ENCODE measurements at places on chromosomes 11 and 22. TPM values are rescaled to one million over a fixed set of nuclear protein-coding genes. Genes with fewer than 3 reads are reported as not detected.
A peak's percentile ranks its signal among the peaks of the same experiment; 100 is the strongest.

Gene ISX
- not detected for total RNA-seq

Gene IPO7
- total RNA-seq: 216 TPM

Gene KLHL22
- 43.7 TPM for total RNA-seq

Gene MIAT
- total RNA-seq: 221 TPM

Gene UPK2
- not detected for total RNA-seq

Gene APOBEC3A
- not detected for total RNA-seq

Gene LMNTD2
- 0.16 TPM for total RNA-seq

- DNase-seq: peak; percentile 71
These were observed 915 bp downstream of the FEZ1 start for GRCh38 chr11:125494974-125495725.

GRCh38 chr22:35457729-35458546 is 58.0 kb downstream of the MCM5 start:
- DNase-seq: no peak

DNA sequence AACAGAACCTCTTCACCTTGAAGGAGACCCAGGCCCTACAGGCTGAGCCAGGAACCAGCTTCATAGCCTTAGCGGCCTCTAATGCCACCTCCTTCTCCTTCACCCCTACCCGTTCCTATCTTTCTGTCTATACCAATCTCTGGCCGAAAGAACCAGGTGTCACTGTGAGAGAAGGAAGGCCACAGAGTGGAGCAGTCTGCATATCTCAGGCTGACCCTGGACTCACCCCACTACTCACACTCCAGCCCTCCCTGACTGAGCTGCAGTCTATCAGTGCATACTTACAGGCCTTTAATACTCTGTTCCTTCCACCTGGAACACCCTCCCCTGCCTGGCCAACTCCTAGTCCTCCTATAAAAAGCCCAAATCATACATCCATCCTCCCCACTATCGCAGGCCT is 32.7 kb downstream of the ARAP1 start:
- no peak for DNase-seq

DNA sequence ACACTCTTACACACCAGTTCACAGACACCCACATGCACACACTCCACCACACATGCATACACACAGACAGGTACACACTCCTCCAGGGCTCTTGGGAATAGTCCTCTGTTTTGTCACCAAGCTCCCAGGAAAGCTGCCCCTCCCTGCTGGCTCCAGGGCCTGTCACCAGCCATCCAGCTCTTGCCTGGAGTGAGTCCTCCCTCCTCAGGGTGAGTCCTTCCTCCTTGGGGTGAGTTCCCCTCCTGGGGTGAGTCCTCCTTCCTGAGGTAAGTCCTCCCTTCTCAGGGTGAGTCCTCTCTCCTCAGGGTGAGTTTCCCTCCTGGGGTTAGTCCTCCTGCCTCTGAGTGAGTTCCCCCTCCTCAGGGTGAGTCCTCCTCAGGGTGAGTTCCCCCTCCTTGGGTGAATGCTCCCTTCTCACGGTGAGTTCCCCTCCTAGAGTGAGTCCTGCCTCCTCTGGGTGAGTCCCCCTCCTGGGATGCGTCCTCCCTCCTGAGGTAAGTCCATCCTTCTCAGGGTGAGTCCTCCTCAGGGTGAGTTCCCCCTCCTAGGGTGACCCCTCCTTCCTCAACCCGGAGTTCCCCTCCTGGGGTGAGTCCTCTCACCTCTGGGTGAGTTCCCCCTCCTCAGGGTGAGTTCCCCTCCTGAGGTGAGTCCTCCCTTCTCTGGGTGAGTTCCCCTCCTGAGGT is 100.6 kb upstream of the FGF3 start:
- DNase-seq: no peak

DNA sequence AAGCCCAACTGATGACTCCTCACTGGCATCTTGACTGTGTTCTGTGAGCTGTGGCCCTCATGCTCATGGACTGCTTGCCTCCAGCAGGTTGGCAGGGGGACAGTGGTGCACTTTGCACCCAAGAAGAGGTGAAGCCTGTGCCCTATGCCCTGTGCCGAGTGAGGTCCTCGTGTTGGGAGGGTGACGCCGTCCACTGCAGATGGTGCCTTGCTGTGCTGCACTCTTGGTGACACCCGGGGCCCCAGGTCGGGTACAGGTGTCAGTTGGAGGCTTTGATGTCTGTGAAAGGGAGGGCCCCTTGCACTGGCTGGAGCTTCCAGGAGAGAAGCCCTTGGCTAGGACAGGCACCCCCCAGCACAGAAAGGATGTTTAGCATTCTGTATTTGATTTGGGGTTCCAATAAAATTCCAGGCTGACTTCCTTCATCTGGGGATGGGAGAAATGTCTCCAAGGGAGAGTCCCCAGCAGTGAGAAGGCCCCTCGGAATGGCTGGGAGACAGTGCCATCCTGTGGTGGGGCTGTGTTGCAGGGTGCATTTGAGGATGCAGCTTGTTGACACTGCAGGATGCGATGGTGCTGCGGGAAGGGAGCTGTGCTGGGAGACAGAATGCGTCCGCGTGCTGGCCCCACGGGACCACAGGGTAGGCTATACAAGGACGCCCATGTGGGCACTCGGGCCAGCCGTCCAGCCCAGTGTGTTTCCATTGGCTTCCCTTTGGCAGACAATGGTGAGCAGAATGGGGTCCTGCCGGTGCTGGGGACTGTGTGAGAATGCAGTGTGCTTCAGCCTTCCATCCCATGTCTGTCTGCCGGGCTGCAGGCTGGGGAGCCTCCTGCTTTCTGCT is 2.5 kb upstream of the ZDHHC8 start:
- no peak for DNase-seq

GRCh38 chr11:92558323-92558722 is 333.7 kb downstream of the FAT3 start:
- DNase-seq: no peak

DNA sequence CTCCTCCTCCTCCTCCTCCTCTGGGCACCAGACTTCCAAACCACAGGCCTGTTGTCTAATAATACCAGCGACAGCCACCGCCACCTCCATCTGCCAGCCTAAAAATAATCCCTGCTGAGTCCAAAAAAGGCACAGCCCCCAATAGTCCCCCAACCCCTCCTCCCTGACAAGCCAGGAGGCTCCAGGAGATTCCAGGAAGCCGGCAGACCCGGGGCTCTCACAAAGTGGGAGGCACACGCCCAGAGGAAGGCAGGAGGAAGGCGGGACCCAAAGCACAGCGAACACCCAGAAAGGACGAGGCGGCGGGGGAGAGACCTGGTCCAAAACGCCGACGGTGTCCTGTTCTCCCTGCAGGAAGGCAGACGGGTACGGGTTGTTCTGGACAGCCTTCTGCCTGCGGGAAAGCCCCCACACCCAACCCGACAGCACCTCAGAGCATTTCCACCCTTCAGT is 5.9 kb downstream of the IGSF9B start:
- no peak for DNase-seq

GRCh38 chr11:33021937-33022336 is 6.3 kb downstream of the DEPDC7 start:
- DNase-seq: no peak
